ENCODE measurements at places on chromosomes 5 and 9.

DNA sequence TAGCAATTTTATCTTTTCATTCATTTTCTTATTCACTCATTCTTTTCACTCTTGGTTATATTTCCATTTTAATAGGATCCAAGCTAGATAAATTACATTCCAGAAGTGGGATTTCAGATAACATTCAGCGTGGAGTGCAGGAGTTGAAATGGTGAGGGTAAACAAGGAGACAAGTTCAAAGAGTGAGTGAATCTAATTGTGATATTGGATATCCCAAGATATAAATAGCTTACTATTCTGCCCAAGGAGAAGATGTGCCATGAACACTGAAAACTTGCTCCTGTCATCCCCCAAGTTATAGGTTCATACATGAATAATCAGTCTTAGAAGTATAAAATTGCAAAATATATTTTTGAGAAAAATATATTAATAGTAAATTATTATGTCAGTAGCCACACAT, 459.3 kb downstream of the CETN3 start:
- no peak for DNase-seq

- DNase-seq, result no peak
Observed at GRCh38 chr5:148387325-148387724, 3.6 kb downstream of the FBXO38 start.

DNA sequence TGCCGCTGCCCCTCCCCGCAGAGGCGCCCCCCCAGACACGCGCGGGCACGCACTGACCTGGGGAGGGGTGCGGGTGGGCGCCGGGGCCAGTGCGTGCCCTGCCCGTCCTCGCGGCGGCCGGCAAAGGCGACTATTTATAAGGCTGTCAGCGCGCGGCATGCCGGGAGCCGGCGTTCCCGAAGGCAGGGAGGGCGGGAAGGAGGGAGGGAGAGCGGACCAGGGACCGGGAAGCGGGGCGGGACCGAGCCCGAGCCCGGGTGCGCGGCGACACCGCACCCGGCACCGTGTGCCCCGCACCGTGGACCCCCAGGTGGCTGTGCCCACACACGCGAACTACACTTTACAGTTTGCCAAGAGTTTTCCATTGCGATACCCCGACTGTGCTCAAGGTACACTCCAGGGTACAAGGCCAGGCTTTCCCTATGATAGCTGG, at the start of gene AK1:
TSS of gene AK1 (minus strand) at position 110 of the 433 bp plus-strand sequence. CDS start 3,058 bp downstream, outside the sequence.
- no peak for DNase-seq

GRCh38 chr5:132011622-132012343, at the start of gene ACSL6:
ACSL6 (minus strand) TSS chr5:132011658; CDS start chr5:132011553, 105 bp downstream.
- DNase-seq, result no peak

DNA sequence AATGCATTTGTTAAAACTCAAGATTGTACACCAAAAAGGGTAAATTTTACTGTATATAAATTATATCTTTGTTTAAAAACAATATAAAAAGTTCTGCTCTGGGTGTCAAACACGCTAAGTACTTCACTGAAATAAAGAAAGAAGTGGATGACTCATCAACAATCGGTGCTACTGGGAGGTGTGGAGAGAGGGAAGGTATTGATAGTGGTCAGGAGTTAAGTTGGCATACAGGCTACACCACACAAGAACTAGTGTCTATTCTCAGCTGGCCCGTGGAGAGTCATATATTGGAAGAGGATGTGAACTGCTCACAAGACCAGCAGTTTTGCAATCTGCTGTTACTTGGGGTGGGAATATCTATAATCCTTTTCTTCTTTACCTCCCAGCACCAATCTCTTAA, 145.7 kb upstream of the TRPC7 start:
- no peak for DNase-seq

GRCh38 chr5:138925090-138925635, 50.0 kb upstream of the LRRTM2 start:
- DNase-seq, result no peak

All from activated naive CD8-positive, alpha-beta T cell treated with anti-CD3 and anti-CD28 coated beads, Interleukin-2, amount 50 U/mL, for 16 hours (primary cell).